ENCODE measurements at places on chromosomes 16 and 17. TPM values are rescaled to one million over a fixed set of nuclear protein-coding genes. Genes with fewer than 3 reads are reported as not detected.

TEDC2 gene
- 55.6 TPM for polyA plus RNA-seq

CSH2 gene
- polyA plus RNA-seq = not detected

HSD11B2 gene
- 32.9 TPM for polyA plus RNA-seq

PGP gene
- polyA plus RNA-seq = 63.9 TPM

B3GNT9 gene
- 9.0 TPM for polyA plus RNA-seq

PRSS8 gene
- 273 TPM for polyA plus RNA-seq

HOXB6 gene
- polyA plus RNA-seq = not detected

MYH11 gene
- 0.11 TPM for polyA plus RNA-seq

RASL10B gene
- polyA plus RNA-seq = 21.8 TPM

CHST4 gene
- polyA plus RNA-seq = 14.6 TPM

CHD9NB gene
- 5.9 TPM for polyA plus RNA-seq
